ENCODE measurements at places on chromosomes 3 and 15.

DNA sequence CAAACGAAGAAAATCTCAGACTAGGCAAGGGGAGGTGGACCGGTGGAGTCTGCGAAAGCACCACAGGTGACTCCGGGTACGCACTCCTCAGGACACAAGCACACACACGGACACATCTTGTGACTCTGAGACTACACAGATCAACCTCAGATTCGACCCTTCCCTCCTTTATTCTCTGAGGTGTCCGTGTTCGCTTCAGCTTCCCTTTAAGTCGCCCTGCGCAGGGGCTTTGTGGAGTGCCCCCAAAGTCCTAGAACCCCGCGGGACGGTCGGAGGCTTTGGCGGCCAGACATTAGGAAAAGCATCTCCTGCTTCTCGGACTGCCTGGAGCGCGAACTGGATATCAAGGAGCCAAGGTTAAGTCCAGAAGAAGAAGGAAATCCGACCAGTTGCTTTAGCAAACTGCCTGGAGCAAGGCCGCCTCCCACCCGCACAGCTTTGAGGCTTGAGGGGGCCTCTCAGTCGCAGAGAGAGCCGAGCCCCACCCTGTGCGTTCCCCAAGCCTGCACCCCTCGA, 730 bp downstream of the DGKG start:
- no peak for DNase-seq

DNA sequence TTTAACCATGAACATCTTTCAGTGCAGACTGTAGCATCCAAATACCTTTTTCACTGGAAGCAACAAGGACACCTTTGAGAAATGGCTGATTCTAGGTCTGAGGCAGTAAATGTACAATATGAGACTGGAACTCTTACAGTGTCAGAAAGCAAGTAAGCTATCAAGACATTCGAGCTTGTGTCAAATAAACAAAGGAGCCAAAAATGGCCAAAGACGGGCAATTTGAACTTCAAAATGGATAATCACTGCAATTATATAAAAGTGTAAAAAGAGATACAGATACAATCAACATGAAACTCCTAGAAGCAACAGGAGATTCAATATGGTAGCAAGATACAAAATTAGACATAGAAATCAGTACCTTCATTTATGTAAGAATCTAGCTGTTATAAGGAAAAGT, 138.5 kb upstream of the CCDC54 start:
- DNase-seq = no peak

DNA sequence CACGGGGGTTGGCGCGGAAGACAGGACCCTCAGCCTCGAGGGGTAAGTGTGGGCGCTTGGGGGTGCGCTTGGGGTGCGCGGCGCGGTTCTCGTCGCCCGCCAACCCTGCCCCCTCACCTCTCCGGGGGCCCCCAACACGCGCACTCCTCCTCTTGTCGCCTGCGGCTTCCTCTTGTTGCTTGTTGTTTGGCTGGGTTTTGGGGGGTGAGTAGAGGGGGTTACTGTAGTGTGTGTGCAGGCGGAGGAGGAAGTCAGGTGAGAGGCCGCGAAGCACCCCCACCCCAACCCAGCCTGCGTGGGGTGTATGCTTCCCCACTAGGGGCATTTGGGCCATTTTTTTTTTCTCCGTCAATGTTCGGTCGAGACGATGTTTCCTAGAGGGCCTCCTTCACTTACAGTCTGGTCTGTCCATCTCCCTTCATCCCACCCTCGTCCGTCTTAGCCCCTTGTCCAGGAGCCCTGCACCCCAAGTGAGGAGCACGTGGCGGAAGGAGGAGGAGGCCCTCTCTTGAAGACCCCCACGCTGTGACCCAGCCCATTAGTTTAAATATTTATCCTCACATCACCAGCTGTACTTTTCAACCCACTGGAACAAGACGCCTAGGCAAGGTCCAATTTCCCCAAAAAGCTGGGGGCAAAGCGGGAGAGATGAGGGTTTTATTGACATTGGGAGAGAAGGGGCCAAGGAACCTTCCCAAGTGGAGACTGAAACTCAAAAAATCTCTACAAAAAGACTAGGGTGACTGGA, 20.4 kb upstream of the SATB1 start:
- peak; percentile 60 for DNase-seq

DNA sequence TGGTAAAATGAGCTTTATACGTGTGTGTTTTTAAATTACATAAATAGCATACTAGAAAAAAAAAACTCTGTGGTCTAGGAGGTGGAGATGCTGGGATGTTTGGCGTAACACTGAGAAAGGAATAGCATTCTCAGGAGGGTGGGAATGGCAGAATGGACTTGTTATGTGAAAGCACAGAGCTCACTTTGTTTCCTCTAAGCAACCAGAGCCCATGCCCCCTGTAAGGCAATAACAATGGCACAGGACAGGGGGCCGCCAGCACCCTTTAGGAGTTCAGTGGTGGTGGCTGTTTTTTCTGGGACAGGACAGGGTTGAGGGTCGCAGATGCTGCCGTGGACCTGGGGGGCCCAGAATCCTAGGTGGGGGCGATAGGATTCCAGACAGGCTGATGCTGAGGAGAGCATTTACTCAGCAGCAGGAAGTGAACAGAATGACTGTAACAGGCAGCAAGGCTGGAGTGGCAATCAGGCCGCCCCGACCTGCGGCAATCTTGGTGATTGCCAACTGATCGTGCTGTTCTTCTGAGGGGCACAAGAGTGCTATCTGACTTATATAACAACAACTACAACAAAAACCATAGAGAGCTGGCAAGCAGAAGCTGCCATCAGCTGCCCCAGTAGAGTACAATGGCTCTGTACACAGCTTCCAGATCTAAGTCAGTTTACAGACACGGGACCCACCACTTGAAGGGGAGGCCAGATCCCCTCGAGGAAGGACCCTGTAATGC, 160.4 kb downstream of the UACA start:
- DNase-seq = no peak

DNA sequence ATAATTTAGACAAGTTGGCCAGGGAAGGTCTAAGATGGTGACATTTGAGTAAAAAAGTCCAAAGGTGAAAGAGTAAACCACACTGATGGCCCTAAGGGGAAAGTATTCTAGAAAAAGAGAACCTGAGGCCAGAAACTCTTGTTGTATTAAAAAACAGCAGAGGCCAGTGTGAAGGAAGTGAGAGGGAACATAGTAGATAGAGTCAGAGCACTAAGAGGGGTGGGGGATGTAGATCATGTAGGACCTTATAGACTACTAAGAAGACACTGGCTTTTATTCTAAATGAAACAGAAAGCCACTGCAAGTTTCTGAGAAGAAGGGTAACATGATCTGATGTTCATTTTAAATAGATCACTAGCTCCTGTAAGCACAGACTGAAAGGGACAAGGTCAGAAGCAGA, 14.5 kb downstream of the POLQ start:
- DNase-seq = no peak

GRCh38 chr3:145951441-145951840, 209.5 kb downstream of the PLOD2 start:
- DNase-seq = no peak

DNA sequence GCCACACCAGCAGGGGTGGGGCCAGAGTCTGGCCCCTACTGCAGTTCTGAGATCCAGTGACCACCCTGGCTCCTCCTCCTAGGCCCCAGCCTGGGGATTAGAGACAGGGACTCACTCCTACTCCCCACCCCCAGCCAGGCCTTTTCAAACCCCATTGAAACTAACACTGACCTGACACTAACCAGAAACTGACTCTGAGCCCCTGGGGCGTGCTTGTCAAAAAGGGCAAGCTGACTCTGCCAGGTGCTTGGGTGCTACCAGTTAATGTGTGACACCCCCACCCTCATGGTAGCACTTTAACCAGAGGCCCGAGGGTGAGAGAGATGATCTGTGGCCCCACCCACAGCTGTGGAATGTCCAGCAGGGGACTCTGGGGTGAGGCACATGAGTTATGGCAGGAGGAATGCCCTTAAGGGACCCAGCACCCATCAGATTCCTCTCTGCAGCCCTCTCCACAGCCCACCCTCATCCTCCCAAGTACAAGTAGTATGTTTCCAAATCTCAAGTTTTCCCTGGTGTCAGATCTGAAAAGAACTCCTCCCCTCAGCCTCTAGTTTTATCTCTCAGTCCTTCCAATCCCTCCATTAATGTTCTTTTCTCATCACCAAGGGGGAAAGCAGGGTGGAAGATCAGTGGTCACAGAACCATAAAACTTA, 1.4 kb downstream of the PTH1R start:
- no peak for DNase-seq

GRCh38 chr15:62165793-62166375, 799 bp upstream of the C2CD4B start:
- DNase-seq = no peak

DNA sequence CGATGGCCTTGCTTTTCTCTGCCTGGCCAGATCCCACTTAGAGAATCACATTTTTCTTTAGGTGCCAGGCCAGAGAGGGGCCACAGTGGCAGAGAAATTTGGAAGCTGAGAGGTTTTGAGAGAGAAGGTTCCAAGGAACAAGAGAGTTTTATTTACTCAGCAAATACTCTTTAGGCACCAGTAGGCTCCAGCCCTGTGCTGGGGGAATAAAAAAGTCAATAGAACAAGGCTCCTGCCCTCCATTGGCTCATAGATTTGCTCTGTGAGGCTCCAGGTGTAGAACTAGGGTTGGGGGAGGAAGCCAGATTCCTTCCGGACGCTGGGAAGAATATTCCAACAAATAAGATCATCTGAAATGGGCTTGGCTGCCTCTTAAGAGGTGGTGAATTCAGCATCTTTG, 59.9 kb downstream of the ST8SIA2 start:
- no peak for DNase-seq

GRCh38 chr3:42043099-42043813, 47.9 kb upstream of the TRAK1 start:
- no peak for DNase-seq

- DNase-seq = no peak
Observed at GRCh38 chr3:197539651-197540051, 16.1 kb downstream of the BDH1 start.

DNA sequence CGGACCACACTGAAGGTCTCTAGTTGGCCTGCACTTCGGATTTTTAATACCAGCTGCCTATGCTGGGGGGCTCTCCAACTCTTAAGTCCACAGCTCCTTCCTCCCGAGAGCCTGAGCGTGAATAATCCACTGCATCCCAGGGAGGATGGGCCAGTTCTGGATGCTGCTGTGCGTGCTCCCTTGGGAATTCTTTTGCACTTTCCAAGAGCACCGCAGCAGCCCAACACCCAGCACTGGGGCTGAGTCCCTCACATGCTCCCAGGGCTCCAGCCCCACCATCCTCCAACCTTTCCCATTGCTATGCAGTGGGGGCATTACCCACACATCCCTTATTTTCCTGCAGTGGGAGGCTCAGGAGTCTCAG, 136.4 kb upstream of the IQSEC1 start:
- no peak for DNase-seq

DNA sequence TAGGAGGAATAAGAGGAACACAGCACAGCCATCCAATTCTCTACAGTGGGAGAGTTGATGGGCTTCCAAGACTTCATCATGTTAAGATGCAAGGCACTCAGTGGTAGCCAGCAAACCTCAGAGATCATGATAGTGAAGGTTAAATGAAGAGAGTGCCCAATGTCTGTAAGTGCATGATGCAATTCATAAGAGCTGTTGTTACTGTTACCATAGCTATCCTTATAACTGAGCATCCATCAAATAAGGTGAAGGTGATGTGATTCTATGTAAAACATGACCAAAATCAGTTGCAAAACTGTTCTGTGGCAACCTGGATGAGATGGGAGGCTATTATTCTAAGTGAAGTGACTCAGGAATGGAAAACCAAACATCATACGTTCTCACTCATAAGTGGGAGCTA, 289.7 kb downstream of the MAGI1 start:
- DNase-seq = no peak

GRCh38 chr15:66198757-66199156, 54.8 kb downstream of the MEGF11 start:
- no peak for DNase-seq

Measured in activated T-helper 1 cell treated with Interleukin-2 at 50 U/mL for 16 hours (primary cell).